ENCODE measurements at places on chromosomes 13 and 19.

GRCh38 chr19:9295411-9295849 is 14.2 kb downstream of the ZNF699 start:
- no peak for DNase-seq

DNA sequence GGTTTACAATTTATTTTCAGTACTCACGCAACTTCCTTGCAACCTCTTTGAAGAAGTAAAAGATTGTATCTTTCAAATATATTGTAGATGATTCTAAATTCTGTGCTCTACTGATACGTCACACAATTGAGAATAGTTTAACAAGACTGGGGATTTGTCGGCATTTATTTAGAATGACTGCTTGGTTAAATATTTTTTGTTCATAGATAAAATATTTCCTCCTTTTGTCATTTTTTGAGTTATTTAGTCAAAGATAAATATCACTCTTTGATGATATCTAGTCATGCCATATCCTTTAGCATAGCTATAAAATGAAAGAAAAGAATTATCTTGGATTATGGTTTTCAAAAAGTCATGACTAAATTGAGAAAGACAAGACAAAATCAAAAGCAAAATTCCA is 2747.8 kb downstream of the PCDH9 start:
- DNase-seq: no peak

GRCh38 chr13:31972453-31972852 is 59.1 kb upstream of the FRY start:
- DNase-seq: no peak

DNA sequence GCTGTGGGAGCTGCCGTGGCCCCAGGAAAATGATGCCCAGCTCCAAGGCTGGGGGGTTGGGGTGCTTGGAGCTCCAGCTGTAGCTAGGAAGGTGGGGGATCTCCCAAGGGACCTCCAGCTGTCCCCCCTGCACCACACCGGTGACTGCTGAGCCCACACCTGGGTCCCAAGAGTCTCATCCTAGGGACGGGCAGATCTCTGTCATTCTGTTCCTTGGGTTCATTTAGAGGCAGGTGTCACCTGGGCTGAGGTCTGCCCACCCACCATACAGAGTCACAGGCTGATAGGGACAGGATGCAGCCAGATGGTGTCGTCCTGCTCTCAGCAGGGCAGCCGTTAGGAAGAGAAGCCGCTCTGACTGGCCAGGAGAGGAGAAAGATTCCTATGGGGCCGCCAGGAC is 5.3 kb downstream of the F2RL3 start:
- DNase-seq: no peak

DNA sequence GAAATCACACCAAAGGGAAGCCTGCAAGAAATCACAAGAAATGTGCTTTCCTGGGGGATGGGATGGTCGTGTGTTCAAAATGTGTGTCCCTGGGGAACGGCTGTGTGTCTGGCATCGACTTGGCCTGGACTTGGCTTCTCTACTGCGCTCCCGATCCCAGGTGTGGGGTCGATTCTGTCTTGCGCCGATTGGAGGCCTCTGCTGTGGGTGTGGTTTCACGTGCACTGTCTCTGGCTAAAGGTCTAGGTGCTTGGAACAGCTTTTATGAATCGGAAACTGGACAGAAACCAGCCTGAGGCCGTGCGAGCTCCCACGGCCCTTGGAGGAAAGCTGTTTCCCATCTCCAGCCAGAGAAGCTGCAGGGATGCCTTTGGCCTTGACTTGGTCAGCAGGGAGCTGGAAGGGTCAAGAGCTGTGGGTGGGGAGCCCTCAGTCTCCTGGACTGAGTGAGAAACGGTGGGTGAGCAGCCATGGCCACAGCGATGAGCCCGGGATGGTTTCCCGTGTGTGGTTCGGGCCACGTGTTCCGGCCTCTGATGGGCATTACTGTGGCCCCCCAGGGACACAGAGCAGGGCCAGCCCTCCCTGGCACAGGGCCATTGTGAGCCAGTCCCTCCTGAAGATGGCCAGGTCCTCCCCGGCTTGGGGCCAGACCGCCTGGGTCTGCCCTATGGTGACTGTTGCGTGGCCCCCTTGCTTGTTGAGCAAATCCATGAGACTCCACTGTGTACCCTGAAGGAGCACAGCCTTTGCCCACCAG is 29.7 kb downstream of the MCF2L start:
- no peak for DNase-seq

DNA sequence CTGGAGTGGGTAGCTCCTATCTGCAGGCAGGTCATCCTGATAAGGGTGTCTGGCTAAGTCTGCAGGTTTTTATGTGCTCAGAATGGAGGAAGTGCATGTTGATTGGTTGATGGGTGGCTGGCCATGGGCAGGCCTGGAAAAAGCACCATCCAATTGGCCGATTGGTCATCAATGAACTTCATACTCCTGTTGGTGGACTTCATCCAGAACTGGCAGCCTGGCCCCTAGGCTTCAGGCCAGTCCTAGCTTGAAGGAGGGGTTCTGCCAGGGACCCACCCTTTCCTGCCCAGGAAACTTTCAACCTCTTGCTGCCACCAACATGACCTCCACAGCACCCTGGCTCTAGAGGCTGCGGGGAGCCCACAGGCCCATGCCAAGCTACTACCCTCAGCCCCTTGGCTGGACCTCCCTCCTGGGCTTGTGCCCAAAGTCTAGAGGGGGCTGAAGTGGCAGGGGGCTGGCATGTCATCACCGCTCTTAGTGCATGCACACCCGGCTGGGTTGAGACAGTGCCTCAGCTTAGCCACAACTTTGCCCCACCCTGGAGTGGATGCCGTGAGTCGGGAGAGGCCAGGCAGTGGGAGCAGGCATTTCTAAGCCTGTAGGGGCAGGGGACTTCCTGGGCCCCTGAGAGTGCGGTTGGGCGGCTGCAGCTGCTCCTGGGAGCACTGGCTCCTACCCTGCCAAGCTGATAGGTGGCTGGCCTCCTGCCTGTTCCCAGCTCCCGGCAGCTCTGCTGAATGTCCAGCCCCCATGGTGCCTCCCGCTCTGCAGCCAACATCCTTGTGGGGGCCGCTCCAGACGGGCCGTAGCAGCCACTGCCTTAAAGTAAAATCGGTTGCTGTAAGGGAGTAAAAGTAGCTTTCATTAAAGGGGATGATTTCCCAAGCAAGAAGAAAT is 13.2 kb downstream of the DNAJC15 start:
- no peak for DNase-seq

DNA sequence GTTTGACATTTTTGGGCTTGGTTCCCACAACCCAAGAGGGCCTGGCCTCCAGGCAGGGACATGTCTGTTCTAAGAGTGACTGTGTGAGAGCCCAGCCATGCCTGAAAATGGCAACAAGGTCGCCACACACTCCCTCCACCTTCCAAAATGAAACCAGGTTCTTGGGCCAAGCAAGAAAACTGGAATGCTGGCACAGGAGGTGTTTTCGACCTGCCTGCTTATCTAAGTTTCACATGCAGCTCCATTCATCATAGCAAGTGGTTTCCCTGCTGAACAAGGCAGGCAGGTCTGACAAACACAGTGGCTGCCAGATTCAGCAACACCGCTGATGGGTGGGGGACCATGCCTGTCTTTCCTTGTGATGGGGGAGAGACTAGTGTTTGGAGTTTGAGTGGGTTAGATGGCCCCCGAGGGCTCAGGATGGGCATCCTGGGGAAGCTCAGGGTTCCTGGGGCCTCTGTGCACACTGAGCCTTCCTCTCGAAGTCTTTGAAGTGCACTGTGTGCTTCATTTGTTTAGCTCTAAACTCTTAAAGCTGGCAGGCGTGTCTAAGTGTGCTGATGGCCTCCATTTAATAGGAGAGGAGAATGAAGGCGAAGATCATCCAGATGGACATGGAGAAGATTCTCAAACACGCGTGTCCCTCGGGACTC is 17.9 kb upstream of the GAS6 start:
- no peak for DNase-seq

GRCh38 chr13:77779552-77780272 is 82.2 kb downstream of the SLAIN1 start:
- DNase-seq: no peak

- peak; percentile 54 for DNase-seq
These were observed 10.1 kb downstream of the NOSIP start for GRCh38 chr19:49570138-49570856.

GRCh38 chr19:40091205-40092129 is 724 bp upstream of the ZNF780A start:
- DNase-seq: no peak

DNA sequence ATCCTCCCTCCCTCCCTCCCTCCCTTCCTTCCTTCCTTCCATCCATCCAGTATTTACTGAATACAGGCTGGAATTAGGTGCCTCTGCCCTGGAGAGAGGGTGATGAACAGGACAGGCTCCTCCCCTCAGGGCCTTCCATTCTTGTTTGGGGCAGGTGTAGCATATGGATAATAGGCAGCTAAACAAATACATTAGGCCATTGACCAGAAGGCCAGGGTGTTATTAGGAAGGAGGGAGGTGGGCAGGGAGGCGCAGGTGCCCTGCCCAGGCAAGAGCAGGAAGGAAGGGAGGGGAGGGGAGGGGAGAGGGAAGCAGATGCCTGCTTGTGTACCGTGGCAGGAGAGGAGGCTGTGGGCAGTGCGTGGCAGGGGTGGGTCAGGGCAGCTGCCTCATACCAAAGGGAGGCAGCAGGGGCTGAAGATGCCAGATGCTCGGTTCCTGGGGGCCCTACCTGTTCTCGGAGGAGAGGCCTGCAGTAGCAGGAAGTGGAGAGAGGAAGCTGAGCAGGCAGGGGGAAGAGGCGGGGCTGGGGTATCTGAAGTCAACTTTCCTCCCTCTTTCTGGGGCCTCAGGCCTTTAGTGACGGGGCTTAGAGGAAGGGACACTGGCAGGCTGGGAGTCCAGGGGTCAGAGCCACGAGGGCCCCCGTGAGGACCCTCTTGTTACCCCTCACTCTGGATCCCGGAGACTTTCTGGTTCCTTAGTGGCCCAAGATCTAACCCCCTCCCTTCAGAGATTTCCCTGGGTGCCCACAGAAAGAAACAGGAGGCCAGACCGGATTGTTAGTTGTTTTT is at the start of gene RINL:
Gene RINL, minus strand, starts transcription at position 495 of the 794 bp plus-strand sequence. CDS start 1,533 bp downstream, outside the sequence.
- DNase-seq: peak; percentile 93

GRCh38 chr13:44732503-44733098 is 156.5 kb upstream of the TSC22D1 start:
- no peak for DNase-seq

DNA sequence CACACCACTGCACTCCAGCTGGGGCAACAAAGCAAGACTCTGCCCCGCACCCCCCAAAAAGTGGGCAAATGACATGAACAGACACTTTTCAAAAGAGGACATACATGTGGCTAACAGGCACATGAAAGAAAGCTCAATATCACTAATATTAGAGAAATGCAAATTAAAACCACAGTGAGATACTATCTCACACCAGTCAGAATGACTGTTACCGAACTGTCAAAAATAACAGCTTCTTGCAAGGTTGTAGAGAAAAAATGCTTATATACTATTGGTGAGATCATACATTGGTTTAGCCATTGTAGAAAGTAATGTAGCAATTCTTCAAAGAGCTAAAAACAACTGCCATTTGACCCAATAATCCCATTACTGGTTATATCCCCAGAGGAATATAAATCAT is 99.5 kb upstream of the SPATA13 start:
- DNase-seq: no peak

GRCh38 chr13:108919036-108919907 is 289.9 kb downstream of the MYO16 start:
- no peak for DNase-seq

- DNase-seq: no peak
These were observed 153.9 kb downstream of the TEX29 start for GRCh38 chr13:111474136-111475002.

GRCh38 chr19:1066748-1067340 is at the start of gene ARHGAP45:
Gene ARHGAP45 (plus strand): TSS chr19:1067167. CDS start chr19:1067406, 239 bp downstream.
- DNase-seq: no peak

GRCh38 chr13:42380420-42381164 is 108.6 kb downstream of the AKAP11 start:
- no peak for DNase-seq

- no peak for DNase-seq
These were observed 16.9 kb downstream of the TMEM150B start for GRCh38 chr19:55308281-55308680.

- DNase-seq: no peak
These were observed 150.9 kb downstream of the TM9SF2 start for GRCh38 chr13:99652141-99652540.

GRCh38 chr19:48969276-48970138 is 4.4 kb downstream of the FTL start:
- DNase-seq: no peak

GRCh38 chr19:50702871-50703829 is 16.5 kb downstream of the SHANK1 start:
- no peak for DNase-seq

GRCh38 chr13:101026736-101027398 is 352.3 kb upstream of the TMTC4 start:
- no peak for DNase-seq

DNA sequence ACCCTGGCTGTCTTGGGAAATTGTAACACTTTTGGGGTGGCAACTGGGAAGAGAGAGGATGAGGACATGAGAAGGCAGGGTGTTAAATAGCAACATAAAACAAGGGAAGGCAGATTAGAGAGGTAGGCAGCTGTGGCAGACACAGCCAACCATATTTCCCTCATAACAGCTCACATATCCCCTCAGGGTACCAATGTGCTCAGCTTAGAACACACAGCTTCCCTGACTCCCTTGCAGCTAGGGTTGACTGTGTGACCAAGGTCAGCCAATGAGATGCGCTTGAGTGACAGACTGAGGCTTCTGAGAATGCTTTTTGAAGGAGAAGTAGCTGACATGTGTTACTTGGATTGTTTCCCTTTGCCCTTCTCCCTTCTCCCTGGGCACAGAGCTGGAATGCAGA is 28.8 kb upstream of the SPATA13 start:
- no peak for DNase-seq
